Activated CD8-positive, alpha-beta T cell treated with anti-CD3 and anti-CD28 coated beads for 36 hours (primary cell): ENCODE measurements at places on chromosomes 4 and X. TPM values are rescaled to one million over a fixed set of nuclear protein-coding genes. Genes with fewer than 3 reads are reported as not detected.

Gene P2RY4
- total RNA-seq, result not detected

Gene FRAS1
- total RNA-seq, result 0.05 TPM

Gene TLR2
- 0.56 TPM for total RNA-seq

- DNase-seq, result no peak
Observed at GRCh38 chrX:964831-965416, 247.5 kb downstream of the CRLF2 start.
